ENCODE measurements at places on chromosomes 7 and 10. TPM values are rescaled to one million over a fixed set of nuclear protein-coding genes. Genes with fewer than 3 reads are reported as not detected.

The ALOX5 gene
- total RNA-seq: 0.14 TPM

The GLI3 gene
- 0.32 TPM for total RNA-seq

The CALML3 gene
- not detected for total RNA-seq

The HABP2 gene
- not detected for total RNA-seq

The CRPPA gene
- total RNA-seq: 0.37 TPM

The ARMC3 gene
- not detected for total RNA-seq

The AZGP1 gene
- not detected for total RNA-seq

The UPK3BL2 gene
- 8.2 TPM for total RNA-seq

The FAM237B gene
- total RNA-seq: not detected

The GNG11 gene
- total RNA-seq: not detected

The MAD1L1 gene
- total RNA-seq: 40.2 TPM

The IDI2 gene
- not detected for total RNA-seq

The GDF2 gene
- total RNA-seq: not detected

The HTR5A gene
- total RNA-seq: not detected

Measured in activated naive CD4-positive, alpha-beta T cell treated with anti-CD3 and anti-CD28 coated beads for 36 hours (primary cell).